ENCODE measurements at places on chromosomes 1 and 21.

DNA sequence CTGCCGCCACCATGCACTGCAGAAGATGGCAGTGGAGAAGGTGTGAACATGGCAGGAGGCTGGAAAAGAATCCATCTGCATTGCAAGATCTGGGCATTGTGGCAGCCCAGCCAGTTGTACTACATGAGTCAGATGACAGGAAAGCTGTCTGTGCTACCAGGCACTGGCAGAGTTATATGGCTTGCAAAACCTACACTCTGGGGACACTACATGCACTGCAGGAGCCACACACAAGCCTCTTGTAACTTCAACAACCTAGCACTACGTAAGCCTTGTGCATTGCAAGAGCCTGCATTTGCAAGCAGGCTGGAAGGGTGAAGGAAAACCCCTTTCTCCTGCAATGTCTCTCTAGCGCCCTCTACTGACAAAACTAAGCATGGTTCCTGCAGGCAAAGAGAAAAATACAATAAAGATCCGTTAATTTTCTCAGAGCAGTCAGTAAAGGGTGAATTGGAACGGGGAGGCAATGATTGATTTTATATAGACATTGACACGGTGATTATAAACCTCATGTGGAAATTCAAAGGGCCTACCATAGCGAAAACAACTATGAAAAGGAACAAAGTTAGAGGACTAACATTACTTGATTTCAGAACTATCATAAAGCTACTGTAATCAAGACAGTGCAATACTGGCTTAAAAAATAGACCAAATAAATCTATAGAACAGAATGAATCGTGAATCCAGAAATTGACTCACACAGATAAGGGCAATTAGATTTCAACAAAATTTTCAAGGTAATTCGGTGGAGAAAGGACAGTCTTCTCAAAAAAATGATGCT is 26.2 kb upstream of the DYNLT5 start:
- peak; percentile 55 for DNase-seq

DNA sequence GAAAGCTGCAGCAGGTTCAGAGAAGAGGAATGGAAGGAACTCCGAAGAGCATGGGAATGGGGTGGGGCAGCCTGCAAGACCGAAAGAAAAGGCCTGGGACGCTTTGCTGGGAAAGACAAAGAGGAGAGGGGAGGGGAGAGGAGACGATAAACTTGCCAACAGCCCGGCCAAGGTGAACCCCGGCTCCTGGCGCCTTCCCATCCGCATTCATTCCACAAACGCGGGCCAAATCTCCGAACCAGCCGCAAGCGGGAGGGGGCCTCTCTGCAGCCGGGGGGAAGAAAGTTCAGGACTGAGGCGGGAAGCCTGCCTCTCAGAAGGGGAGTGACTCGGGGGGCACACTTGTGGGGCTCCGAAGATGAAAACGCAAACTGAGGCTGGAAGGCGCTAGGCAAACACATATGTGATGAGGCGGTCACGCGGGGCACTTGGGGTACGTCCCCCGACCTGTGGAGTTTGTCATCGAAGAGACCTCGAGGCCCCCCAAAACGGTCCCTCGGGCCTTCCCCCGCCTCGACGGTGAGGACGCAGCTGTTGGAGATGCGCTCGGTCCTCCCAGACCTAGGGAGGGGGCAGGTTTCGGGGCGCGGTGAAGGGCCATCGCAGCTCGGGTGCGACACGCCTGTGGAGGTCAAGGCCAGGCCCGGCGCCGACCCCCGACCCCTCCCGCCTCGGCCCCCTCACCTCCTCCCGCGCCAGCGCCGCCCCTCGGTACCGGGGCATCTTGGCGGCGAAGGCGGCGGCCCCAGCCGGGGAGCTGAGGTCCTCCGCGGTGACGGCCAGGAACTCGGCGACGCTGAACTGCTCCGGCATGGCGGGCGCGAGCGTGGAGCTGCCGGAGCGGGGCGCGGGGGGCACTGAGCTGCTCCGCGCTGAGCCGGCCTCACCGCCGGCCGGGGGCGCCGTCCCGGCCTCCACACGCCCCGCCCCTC is at the start of gene ASAP3:
Gene ASAP3 (minus strand): TSS at position 859 of the 932 bp plus-strand sequence. CDS start 46 bp downstream, at position 813.
- DNase-seq, result peak; percentile 3

- DNase-seq, result no peak
Measured at GRCh38 chr1:74161497-74161896, 36.5 kb downstream of the LRRIQ3 start.

- no peak for DNase-seq
Measured at GRCh38 chr1:8370046-8370881, 52.4 kb downstream of the SLC45A1 start.

DNA sequence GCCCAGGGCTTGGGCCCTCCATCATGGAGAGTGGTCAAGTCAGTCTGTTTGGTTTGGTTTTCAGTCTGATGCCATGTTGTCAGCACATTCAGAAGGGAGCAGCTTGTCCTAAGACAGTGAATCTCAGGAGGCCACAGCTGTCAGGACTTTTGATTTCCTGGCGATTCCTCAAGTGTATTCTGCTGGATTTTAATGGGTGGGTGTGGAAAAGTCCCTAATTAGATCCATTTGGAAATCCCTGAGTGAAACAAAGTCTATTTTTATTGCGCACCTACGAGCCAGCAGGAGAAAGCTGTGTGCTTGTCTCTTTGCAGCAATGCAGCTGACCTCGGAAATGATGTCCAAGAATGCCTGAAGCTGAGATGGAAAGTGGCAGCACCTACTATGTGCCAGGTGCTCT is 21.6 kb upstream of the FHAD1 start:
- no peak for DNase-seq

DNA sequence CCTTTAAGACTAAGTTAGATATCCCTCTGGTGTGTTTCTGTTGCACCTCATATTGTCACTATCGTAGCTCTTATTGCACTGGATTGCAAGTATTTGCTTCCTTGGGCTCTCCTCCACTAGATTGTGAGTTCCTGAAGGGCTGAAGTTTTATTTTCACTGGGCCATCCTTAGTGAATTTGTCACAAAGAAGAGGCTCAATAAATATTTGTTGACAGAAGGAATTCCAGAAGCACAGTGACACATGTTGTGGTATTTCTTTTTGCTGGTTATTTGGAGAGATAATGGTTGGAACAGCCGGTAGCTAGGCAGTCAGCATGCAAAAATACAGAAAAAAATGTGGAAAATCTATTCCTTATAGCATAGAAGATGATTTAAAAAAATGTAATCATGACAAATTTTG is 129.9 kb upstream of the ZRANB2 start:
- DNase-seq, result no peak

GRCh38 chr1:85188530-85188929 is 12.3 kb downstream of the SYDE2 start:
- DNase-seq, result no peak

DNA sequence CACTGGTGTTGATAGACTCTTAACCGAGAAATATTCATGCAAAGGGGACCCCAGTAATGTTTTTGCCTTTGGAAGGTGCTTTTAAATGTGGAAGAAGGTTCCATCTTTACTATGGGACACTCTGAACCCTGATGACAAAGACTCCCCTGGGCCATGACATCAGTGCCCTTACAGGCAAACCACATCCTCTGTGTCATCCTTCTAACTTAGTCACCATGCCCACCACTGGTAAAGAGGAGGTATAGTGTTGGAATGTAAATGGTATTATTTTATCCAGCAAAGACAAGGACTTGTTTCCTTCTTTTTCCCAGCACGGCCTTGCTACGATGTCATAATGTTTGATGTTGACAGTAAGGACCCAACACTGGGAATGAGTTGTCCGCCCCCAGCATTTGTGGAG is 12.6 kb downstream of the METTL13 start:
- DNase-seq, result no peak

GRCh38 chr1:13775916-13776315 is 75.9 kb downstream of the PRDM2 start:
- DNase-seq, result no peak

DNA sequence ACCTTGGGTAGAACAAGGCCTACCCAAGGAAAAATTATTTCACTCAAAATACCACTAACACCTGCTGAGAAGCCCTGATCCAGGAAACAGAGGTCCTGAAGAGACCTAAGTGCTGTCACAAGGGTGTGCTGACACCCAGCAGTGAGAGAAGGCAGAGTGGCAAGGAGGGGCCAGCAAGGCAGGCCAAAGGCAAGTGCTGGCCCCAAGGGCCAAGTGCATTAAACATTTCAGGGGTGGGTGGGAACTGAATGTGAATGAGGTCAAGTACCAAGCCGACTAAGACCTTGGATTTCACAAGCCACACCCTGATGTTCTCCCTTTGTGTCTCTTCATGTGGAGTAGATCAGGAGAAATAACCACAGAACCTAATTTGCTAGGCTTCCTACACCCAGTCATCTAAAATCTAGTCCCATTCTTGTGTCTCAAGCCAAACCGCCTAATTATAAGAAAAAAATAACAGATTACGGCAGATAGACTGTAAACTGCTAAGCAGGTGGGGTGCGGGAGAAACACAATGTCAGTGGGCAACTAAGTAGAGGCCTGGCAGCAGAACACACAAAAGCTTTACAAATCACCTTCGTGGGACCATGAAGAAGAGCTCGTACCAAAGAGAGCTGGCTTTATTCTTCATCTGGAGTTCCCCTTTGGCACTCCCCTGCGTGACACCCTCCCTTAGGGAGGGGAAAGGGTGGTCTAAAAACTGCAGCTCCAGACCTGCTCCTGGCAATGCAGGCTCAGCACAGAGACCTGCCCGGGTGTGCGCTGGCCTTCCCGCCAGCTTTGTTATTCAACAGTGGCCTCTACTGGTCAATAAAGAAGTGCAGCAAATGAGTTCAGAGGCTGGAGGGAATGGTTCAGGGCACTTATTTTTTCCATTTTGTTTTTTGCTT is 8.7 kb downstream of the UBE2G2 start:
- peak; percentile 59 for DNase-seq

DNA sequence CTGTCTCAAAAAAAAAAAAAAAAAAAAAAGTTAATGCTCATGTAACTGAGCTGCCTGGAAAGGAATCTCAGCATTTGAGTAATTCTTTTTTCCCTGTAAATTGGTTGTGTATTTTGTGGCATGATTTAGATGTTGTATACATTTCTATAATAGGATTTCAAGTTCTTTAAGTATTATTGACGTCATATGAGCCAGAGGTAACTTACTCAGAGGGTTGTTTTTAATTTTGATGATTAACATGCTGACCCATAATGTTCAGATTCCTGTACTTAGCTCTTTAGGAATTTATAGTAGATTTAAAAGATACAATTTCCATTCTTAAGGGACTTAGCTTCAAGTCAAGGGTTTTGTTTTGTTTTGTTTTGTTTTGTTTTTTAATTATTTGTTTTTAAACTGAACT is 120.4 kb downstream of the CACHD1 start:
- no peak for DNase-seq

GRCh38 chr1:200767321-200767720 is 28.6 kb downstream of the CAMSAP2 start:
- DNase-seq, result no peak

GRCh38 chr1:4601941-4602340 is 52.5 kb upstream of the AJAP1 start:
- no peak for DNase-seq

DNA sequence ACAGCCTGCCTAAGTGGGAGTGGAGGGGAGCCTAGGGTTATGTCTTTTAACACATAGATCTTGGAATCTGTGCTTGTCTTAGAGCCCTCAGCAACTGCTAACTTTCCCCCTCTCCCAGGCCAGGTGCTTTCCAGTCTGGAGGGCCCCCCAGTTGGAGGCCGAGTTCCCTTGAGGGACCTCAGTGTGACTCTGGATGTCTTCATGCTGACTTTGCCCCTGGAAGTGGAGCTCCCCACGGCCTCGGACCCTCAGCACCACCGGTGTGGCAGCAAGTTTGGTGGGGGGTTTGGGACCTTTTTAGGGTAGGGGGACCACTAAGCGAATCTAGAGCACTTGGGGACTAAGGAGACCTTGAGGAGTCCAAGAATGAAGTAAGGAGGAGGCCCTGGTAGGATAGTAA is 22.9 kb downstream of the HYI start:
- DNase-seq, result no peak

GRCh38 chr1:928825-929661 is 5.3 kb downstream of the SAMD11 start:
- no peak for DNase-seq

DNA sequence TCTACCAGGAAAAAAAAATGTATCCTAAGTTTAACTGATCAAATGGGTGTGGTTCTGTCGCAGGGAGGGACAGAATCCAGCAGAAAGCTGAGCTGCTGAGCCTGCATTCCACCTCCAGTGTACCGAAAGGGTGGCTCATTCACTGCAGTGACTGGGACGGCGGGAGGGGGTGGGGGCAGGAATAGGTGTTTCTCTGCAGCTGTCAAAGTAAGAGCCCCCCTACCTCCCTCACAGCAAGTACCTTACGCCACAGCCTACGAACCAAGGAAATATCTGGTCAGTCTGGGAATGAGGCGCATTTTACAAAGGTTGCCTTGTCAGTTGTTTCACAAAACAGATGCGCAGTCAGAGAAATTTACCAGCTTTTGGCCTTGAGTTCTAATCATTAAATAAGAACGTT is 1.7 kb downstream of the S100B start:
- DNase-seq, result no peak

- no peak for DNase-seq
Measured at GRCh38 chr21:31529406-31529805, 130.1 kb upstream of the SOD1 start.

DNA sequence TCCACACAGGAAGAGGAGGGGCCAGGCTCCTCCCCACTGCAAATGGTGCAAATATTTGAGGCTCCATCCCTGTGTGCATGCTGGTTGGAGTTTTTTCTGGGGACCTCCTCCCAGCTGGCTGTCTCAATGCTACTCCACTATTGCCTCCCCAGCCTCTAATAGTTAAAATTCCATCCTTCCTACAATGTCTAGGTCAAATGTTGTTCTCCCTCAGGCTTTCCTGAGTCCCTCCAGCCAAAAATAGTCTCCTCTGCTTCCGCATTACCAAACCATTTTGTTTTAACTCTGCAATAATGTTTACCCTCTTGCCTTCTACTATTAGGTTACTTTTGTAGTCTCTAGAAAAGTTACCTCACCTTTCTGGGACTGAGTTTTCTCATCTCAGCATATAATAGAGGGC is 29.6 kb upstream of the FMO1 start:
- DNase-seq, result no peak

GRCh38 chr1:16294219-16295212 is 57.5 kb upstream of the CPLANE2 start:
- DNase-seq, result no peak

DNA sequence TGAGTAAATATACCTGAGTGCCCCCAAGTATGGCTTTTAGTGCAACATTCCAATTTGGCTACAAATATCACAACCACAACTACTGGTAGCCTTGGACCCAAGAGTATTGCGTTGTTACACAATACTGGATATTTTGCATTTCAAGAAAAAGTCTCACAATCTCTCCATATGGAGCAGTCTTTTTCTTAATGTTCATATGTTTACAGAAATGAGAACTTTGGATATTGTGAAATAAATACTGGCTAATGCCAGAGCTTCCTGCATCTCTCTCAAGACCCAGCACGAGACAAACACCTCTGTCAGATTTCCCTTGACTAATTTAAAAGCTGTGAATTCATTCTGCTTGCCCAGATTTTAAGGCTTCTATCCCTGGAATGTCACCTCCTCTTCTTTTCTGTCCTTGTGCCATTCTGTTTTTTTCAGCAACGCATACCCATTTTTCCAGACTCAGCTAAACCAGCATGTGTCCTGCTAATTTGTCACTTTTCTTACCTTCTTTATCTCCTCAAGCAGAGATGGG is 136.2 kb upstream of the BACE2 start:
- DNase-seq, result no peak
